ENCODE measurements at places on chromosomes 11 and 22.

DNA sequence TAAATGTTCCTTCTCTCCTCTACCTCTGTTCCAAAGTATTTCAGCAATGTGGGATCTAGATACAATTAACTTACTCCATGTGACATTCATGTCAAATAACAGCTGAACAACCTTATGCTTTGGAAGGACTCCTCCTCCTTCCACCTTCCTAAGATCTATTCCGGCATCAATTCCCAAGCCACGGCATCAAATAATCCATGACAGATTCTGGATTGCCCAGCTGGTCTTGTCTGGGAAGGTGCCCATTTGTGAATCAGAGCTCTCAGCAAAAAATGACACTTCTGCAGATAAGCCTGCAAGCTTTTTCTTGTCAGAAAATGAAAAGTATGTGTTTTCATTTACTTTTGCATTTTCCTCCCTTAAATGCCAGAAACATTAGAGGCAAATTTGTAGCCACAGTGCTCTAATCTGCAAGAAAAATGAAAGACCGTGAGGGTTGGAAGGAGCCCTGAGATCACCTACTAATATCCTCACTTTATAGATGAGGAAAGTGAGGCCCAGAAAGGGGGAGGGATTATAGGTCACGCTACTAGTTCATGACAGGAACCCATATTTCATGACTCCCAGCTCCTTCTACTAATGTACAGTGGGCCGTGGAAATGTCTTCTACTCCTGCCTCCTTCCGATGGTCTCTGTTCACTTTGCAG lies 124.0 kb downstream of the ME3 start:
- DNase-seq: no peak

DNA sequence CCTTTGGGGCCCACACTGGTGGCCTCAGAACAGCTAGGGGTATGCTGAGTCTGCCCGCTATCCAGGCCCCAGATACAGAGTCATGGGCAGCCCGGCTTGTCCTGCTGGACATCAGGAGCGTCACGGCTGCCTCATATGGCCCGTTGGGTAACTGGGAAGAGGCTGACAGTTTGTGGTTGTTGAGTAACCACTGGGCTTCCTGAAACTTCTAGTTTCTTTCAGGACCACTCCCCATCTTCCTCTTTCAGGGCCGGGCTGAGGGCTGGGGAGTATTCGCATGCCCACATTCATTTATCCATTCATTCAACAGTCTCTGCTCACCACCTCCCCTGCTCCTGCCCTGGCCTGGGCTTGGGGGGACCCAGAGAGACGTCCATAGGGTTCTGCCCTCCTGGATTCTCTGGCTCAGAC lies 13.4 kb upstream of the P2RY2 start:
- DNase-seq: no peak

GRCh38 chr22:46352691-46353386 lies 17.3 kb downstream of the TRMU start:
- DNase-seq: no peak

DNA sequence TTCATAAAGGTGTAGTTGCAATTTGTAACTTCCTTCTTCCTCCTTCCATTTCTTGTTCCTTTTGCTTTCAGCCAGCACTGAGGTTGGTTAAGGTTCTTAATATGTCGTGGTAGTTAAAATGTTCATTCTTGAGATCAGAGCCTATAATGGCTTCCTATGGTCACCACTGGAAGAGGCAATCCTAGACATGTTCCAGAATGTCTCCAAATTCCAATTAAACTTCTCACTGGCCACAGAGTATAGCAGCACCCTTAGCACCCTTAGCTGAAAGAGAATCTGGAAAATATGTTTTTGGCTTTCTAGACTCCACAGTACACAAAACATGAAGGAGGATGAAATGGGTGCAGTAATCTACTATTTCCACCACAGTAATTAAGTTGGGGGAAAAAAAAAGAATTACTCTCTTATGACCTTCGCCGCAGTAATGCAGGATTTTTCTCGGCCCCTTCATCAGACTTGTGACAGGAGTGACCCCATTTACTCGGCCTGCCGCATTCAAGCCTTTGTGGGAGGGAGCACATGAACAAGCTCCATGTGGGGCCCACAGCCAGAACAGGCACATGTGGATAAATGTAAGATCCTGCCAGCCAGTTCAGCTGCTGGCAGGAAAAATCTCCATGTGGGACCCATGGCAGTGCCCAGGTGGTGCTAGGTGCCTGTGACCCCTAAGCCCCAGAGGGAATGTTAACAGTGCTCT lies 348.8 kb upstream of the ARHGAP42 start:
- DNase-seq: no peak

GRCh38 chr11:60127311-60127811 lies 38.9 kb downstream of the MS4A2 start:
- no peak for DNase-seq

GRCh38 chr22:50074056-50074455 lies 11.2 kb downstream of the MLC1 start:
- DNase-seq: no peak

GRCh38 chr22:39955675-39956074 lies 4.5 kb upstream of the TMA7B start:
- DNase-seq: no peak

DNA sequence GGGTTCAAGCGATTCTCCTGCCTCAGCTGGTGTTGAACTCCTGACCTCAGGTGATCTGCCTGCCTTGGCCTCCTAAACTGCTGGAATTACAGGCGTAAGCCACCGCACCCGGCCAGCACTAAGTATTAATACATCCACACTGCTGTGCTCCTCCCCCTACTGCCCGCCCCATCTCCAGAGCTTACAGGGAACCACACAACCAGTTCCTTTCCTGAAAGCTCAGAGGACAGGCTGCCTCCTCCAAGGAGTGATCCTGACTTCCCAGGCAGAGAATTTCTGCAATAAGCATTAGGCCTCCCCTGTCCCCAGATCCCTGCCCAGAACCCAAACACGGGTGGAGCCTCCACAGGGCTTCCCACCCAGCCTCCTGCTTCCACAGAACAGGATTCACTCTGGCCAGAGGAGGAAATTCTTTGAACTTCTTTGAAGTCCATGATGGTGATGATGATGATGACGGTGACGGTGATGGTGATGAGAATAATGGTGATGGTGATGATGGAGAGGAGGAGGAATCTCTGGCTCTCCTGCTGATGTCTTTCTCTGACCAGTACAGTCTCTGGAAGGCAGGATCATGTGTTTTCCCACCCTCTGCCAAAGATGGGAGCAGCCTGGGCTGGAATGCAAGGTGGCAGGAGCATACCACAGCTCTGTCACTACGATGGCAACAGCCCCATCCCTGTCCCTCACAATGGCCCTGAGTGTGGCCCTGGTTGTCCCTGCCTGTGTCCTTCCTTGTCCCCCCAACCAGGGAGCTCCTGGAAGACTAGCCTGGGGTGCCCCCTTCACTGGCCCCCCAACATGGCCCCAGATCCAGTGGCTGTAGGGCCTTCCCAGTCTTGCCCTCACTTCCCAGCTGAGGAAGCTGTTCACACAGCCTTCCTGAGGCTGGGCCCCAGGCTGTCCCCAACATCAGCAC lies 33.5 kb upstream of the CSNK1E start:
- DNase-seq: no peak

GRCh38 chr11:77250881-77251640 lies 50.4 kb downstream of the GDPD4 start:
- DNase-seq: no peak

- no peak for DNase-seq
Measured at GRCh38 chr11:91188484-91188883, 965.6 kb upstream of the CHORDC1 start.

DNA sequence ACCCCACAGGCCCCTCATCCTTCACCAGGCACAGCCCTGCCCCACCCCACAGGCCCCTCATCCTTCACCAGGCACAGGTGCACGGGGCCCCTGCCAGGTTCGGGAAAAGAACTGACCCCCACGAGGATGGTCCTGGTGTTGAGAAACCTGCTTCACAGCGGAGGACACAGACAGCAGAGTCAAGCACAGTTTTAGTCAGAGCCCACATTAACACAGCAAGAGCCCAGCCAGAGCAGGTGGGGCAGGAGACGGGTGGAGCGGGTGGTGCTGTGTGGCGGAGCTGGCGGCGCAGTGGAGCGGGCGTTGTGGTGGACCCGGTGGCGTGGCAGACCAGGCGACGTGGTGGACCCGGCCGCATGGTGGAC lies 1085.5 kb downstream of the BRD1 start:
- DNase-seq: no peak

DNA sequence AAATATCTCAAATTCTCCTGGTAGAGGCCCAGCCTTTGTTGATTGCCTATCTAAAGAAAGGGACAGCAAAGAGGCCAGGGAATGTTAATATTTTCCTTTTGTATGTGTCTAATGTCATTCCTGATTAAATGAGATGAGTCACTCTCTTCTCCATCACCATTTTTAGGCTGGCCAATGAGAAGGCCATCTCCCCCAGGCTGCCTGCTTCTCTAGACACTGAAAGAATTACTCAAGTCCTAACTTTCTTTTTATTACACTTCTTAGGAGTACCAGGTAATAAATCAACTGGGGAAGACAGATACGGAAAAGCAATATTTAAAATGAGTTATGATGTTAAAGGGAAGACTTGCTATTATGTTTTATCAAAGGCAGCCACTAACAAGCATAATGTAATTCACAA lies 259.2 kb upstream of the SORL1-AS1 start:
- DNase-seq: no peak

DNA sequence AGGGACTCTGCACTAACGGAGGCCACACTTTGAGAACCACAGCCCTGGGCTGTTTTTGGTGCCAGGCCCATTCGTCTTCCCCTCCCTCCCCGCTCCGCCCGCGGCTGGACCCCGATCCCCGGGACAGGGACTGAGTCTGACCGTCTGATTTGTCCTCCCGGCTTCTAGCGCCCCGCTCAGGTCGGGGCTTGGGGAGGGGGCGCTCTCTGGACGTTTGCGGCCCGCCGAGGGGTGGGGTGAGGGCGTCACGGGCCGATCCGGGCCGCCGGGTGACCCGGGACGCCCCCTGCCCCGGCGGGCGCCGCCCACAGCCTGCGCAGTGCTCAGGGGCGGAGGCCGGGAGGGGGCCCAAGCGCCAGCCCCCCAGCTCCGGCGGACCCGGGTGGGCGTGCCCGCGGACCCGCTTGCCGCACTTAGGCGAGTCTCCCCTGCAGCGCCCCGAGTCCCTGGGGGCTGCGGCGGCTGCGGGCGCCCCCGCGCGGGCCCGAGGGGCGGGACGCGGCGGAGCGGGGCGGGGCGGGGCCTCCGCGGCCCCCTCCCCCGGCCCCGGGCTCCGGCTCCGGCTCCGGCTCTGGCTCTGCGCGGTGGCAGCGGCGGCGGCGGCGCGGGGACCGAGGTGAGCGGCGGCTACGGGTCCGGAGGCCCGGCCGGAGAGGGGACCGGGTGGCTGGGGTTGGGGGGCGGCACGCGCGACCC lies 33.7 kb upstream of the PRR5 start:
- DNase-seq: no peak

GRCh38 chr11:42407341-42407740 lies 904.5 kb upstream of the API5 start:
- no peak for DNase-seq

DNA sequence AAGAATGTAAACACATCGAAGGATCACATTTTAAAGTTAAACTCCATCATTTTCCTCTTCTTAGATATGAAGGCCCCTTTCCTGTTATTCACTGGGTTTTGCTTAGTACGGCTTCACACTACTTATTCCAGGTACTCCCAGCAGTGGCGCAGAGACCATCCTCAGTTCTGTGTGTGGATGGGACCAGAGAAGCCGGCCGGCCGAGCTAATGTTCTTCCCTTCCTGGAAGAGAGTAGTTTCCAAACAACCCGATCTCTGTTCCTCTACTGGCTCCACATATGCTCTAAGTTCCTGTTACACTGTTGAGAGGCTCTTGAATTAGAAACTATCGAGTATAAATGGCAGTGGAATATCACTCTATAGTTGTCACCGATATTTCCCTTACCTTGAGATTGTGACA lies 684 bp upstream of the NFRKB start:
- peak; percentile 28 for DNase-seq

Measured in skin of body (tissue), 3 donors.